Left ventricle myocardium inferior (tissue), 1 donor: ENCODE measurements at places on chromosomes 7 and 10.

DNA sequence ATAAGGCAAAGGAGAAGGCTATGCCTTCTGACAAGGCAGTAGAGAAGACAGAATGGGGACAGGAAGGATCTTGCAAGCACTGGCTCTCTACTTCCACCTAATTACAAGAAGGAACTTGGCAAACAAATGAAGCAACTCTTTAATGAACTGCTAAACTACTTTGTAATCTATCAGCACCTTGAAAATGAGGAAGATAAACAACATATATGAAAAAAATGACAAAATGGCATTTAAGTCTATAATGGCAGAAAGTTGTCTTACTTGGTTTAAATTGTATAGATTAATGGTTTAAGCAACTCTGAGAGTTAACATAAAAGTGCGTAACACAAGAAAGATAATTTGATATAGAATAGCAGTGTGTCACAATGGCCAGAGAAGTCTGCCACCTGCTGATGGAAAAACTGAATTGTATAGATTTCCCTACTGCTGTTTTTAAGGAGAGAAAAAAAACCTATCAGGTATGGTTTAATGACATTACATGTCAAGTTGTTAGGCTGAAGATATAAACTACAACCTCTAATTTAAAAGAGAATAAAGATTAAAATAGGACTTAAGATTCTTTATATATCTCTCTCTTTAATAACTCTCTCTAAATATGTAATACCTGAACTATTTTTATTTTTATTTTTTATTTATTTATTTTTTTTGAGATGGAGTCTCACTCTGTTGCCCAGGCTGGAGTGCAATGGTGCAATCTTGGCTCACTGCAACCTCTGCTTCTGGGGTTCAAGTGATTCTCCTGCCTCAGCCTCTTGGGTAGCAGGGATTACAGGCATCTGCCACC lies 11.8 kb downstream of the NT5C3A start:
- no peak for DNase-seq

- no peak for DNase-seq
Observed at GRCh38 chr7:24898691-24899090, 81.3 kb downstream of the OSBPL3 start.

- no peak for DNase-seq
Observed at GRCh38 chr7:141737118-141737835, 881 bp upstream of the SSBP1 start.

- DNase-seq, result no peak
Observed at GRCh38 chr7:117640465-117640864, 160.6 kb downstream of the CFTR start.

DNA sequence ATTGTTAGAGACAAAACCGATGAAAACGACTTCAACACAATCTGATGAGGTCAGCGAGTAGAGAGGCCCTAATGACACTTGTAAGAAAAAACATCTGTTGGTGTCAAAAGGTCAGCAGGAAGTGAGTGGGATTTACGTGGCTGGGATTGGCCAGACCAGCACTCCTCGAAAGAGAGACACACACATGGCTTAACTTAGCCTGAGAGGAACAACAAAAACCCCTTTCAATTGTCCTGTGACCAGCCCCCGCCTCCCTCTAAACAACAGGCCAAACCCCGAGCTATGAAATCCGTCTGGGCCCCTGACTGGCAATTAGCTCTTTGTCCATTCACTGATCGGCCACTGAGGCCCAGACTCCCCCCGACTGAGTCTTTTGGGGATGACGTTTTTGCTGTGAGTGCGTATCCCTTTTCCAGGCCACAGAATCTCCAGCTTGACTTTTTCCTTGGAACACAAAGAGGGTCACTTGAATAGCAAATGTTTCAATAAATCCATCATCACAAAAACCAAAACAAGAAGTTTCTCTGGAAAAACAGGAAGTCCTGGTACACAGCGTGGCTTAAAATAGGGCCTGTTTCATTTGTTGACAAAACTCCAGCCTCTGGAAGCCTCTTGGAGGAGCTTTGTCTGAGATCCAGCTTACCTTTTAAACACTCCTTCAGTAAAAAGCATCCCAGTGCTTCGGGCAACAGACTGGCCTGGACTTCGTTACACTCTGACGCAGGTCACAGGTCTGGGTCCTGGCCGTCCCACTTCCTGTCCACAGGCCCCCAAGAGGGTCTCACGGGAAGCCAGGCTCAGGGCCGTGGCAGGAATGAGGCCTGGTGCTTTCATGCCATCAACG lies 103.0 kb downstream of the CTBP2 start:
- peak; percentile 61 for DNase-seq

DNA sequence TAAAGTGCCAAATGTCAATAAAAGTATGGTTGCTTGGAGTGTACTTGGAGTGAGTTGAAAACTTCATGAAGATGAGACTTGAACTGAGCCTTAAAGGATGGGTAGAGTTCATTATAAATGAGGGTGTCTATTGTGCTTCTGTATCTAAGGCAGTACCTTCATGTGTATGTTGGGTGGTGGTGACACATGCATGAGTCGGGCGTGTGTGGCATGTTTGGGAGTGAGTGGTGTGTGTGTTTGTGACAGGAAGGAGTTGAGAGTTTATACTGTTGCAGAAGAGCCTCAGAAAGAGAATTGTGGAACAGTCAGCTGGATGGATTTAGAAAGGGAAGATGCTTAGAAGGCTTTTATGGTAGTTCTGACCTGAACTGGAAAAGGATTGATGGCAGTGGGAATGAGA lies 6.0 kb upstream of the ZRANB1 start:
- no peak for DNase-seq

DNA sequence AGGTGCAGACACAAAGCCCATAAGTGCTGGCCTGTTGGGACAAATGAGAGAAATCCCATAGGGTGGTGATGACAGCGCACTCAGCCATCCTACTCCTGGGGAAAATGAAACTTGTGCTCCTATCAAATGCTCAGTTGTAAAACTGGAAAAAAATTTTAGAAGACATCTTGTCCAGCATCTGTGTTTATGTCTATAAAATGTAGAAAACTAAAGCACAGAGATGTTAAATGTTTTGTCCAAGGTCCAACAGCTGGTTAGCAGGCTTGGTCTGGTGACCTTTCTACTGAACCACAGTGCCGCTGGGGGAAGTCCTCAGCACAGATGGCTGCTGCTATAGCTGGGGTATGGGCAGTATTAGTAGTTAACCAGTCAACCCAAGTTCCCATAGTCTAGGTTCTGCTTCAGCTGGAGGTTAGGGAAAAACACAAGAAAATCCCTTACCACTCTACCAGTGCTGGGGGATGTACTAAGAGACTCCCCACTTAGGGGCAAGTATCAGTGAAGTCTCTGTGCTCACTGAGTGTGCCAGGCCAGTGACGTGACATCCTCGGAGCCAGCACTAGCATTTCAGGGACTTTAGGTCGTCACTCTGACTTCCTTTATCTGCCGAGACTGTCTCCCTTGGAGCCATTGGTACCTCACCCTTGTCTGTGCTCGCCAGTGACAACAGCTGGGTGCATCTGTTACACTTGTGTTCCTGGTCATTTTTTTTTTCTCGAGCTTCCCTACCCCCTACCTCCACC lies 1.9 kb downstream of the TSPAN33 start:
- DNase-seq, result peak; percentile 44

- DNase-seq, result no peak
Observed at GRCh38 chr7:87344446-87344845, 1.0 kb upstream of the CROT start.

- no peak for DNase-seq
Observed at GRCh38 chr10:119340893-119341458, 133.6 kb downstream of the GRK5 start.

GRCh38 chr7:3277604-3278572 lies 23.2 kb upstream of the SDK1 start:
- DNase-seq, result no peak
